Sigmoid colon (tissue), 7 donors: ENCODE measurements at places on chromosomes 2 and 18. TPM values are rescaled to one million over a fixed set of nuclear protein-coding genes. Genes with fewer than 3 reads are reported as not detected.

The RANBP2 gene
- 5.4 TPM for polyA plus RNA-seq

The R3HDM1 gene
- polyA plus RNA-seq = 14.2 TPM

The RAX gene
- polyA plus RNA-seq = not detected

The IGFBP5 gene
- 13.6 TPM for polyA plus RNA-seq

The SH3RF3 gene
- polyA plus RNA-seq = 0.69 TPM

The KLF11 gene
- 7.2 TPM for polyA plus RNA-seq
